ENCODE measurements at places on chromosomes 7 and 10.

GRCh38 chr7:100621554-100621953, 9.2 kb downstream of the MOSPD3 start:
- no peak for DNase-seq

DNA sequence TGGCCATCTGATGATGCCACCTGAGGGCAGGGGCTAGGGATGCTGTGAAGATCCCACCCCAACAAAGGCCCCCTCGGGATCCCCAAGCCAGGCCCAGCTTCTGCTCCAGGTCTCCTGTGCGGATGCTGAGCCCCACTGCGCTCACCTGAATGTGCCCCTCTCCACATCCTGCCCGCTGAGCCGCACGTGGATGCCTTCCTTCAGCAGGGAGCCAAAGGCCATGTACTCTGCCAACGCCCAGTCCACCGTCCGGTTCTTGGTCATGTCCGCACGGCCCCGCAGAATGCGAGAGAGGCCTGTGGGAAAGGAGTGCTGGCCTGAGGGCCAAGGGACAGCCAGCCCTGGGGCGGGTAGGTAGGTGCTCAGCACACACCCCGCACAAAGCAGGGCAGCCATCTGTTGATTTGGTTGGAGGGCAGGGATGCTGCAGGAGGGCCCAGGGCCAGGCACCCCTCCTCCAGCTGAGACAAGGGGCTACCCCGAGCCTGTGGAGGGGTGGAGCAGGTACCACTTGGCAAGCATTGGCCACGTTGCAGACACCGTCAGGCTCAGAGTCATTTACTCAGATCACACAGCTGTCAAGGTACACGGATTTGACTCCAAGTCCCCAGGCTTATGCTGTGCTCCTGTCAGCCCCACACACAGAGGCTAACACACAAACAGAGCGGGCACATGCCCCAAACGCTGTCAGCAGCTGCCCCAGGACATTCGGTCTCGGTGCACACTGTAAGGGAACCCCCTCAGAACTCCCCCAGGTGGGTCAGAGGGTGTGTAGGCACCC, 19.2 kb downstream of the OGDHL start:
- no peak for DNase-seq

- DNase-seq: no peak
Measured at GRCh38 chr10:119375574-119376272, 166.8 kb downstream of the RGS10 start.

GRCh38 chr10:43825421-43825820, 176.7 kb upstream of the ZNF32 start:
- DNase-seq: no peak

GRCh38 chr10:114258274-114258840, 19.3 kb downstream of the VWA2 start:
- DNase-seq: no peak

DNA sequence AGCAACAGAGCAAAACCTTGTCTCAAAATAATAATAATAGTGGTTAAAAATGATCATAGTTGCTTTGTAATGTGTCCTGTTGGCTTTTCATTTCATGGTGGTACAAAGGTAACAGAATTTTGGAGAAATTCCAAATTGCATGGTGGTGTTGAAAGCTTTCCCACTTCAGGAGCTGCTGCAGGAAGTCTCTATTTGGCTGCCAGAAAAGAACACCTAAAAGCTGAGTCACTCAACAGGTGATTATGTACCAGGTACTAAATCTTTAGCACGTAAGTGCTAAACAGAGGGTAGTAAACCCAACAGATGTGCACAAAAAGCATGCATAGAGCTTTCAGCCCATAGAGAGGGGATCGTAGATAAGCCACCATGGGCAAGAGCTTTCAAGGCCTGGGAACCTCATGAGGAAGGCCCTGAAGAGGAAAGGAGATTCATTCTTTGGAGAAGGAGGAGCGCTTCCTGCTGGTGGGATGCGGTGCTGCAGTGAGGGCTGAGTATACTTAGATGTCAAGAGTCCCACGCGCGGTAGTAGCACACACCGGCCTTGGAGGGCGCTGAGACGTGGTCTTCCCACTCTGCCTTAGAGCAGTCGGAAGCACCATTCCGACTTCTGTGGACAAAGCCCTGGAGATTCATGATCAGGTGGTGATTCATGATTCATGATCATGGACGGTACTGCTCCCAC, 118.7 kb downstream of the RALA start:
- DNase-seq: no peak

GRCh38 chr10:11505639-11506038, 105.8 kb downstream of the USP6NL start:
- DNase-seq: no peak

DNA sequence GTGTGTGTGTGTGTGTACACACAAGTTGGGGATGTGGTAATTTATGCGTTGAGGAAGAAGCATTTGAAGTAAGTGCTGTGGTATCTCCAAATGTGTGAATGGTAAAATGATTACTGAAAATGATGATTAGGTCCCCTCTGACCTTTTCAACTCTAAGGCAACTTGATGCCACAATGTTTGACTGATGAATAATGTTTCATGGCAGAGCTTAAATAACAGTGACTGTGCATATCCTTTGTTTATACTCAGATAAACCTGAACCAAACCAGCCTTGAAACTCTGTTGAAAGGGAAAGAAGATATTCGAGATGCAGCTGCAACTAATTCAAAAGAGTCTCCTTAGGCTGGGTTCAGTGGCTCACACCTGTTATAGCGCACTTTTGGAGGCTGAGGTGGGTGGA, 64.8 kb upstream of the YAE1 start:
- no peak for DNase-seq

DNA sequence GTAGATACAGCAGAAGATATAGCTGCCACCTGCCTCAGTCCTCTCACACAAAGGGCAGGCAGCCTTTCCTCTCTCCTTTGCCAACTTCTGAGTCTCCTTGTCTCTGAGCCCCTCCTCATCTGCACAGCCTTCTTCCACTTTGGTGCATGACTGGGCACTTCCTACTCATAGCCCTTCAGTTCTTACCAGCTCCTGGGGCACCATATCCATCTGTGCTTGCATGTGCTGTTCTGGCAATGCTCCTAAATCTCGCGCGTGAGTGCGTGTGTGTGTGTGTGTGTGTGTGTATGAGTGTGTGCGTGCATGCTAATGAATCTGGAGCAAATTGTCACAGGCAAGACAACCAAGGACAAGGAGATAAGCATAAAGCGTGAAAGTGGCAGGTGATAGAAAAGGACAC, 1271.6 kb upstream of the SORCS1 start:
- DNase-seq: no peak

- no peak for DNase-seq
Measured at GRCh38 chr10:11617233-11617632, 5.8 kb upstream of the USP6NL start.

GRCh38 chr7:35623381-35623780, 71.6 kb downstream of the HERPUD2 start:
- DNase-seq: no peak

- no peak for DNase-seq
Measured at GRCh38 chr10:110174201-110174600, 33.2 kb upstream of the MXI1 start.

- DNase-seq: no peak
Measured at GRCh38 chr7:9124320-9124719, 690.9 kb downstream of the NXPH1 start.

DNA sequence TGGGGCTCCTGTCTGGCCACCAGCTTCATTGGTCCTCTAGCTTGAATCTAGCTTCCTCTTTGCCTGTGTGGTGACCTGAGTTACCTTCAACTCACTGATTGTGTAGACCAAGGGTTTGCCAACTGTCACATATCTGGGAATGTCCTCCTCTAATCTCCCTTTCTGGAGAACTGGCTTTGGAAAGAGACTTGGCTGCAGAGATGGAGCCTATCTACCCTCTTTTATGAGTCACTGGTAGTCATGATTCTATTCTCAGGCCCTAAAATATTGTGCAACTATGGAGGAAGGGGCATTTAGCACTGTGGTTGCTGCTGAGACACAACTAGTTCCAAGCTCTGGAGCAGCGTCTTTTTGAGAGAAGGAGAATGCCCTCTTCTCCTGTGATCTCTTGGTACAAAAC, 691.3 kb downstream of the KCNMA1 start:
- no peak for DNase-seq

GRCh38 chr10:31197886-31198285, 121.1 kb upstream of the ZEB1 start:
- no peak for DNase-seq

- DNase-seq: no peak
Measured at GRCh38 chr10:21368022-21368582, 157.4 kb downstream of the SKIDA1 start.

GRCh38 chr10:986881-987619, 1.2 kb upstream of the GTPBP4 start:
- DNase-seq: no peak

GRCh38 chr10:133257489-133258065, 19.1 kb downstream of the ADAM8 start:
- DNase-seq: no peak

Data from left forelimb (tissue), 1 donor.